ENCODE measurements at places on chromosomes 11 and 22.

- peak; percentile 61 for DNase-seq
Observed at GRCh38 chr11:133834682-133835592, 10.4 kb downstream of the SPATA19 start.

- no peak for DNase-seq
Observed at GRCh38 chr22:21802056-21802455, 65.4 kb downstream of the MAPK1 start.

DNA sequence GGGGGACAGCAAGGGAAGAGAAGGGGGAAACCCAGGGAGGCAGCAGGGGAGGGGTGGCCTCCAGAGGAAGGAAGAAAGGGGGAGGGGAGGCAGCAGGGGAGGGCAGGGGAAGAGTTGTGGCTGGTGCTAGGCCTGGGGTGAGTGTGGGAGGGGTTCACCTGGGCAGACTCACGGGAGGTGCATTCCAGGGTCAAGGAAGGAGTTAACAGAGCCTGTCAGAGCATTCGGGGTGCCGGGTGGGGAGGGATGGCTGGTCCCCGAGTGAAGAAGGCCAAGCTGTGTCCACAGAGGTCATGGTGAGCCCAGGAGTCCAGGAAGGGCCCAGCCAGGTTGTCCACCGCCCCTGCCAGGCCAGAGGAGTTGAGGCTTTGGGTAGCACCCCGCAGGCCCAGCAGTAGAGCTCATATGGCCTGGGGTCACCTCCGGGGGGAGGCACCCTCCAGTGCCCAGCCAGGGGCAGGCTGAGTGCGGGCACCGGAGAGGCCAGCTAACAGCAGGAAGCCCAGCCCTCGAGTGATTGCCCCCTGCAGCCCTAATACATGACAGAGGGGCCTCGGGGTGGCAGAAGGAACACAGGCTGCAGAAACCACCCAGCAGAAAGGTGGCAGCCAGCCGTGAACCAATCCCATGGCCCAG, 31.1 kb upstream of the PPARA start:
- no peak for DNase-seq

DNA sequence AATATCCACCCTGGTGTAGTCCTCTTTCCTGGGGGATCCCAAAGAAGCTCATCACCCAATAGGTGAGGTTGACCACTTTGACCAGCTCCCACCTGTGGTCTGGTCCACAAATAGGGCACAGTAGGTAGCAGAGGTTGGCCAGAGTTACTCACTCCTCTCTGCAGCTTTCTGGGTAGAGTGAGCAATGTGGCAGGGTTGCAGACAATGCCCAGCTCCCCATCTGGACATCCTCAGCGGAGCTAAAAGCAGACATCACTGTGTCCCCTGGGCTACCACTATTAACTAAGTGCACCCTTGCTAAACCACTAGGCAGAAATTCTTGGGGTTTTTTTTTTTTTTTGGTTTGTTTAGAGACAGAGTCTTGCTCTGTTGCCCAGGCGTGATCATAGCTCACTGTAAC, 48.4 kb upstream of the TP53I11 start:
- DNase-seq = no peak

DNA sequence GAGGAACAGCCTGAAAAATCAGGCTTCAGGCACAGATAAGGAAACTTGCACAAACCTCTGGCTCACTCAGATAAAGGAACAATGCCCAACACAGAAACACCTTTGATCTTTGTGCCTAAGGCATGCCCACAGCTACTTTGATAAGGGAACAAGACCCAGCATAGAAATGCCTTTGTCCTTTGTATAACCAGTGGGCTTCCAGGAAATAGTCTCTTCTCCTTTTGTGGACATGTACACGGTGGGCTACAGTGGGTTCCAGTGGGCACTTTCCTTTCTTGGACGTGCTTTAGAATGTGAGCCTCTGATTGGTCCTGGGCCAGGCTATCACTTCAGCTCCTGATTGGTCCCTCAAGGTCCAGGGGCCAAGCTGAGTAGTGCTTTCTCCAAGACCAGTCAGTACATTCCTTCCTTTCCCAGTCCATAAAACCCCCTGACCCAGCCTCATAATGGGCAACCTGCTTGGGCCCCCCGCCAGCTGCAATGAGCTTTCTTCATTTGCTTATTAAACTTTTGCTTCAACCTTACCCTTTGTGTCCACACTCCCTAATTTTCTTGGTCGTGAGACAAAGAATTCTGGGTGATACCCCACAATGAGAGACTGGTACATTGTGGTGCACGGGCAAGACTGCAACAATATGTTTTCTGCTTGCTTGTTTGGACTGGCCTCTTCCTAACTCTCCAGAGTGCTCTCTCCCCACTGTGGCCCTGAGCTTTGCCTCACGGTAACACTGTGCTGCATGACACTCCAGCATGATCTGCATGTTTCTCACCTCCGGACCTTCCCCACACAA, 1.7 kb upstream of the CABIN1 start:
- no peak for DNase-seq

- no peak for DNase-seq
Observed at GRCh38 chr11:8330404-8330803, 66.7 kb upstream of the LMO1 start.

DNA sequence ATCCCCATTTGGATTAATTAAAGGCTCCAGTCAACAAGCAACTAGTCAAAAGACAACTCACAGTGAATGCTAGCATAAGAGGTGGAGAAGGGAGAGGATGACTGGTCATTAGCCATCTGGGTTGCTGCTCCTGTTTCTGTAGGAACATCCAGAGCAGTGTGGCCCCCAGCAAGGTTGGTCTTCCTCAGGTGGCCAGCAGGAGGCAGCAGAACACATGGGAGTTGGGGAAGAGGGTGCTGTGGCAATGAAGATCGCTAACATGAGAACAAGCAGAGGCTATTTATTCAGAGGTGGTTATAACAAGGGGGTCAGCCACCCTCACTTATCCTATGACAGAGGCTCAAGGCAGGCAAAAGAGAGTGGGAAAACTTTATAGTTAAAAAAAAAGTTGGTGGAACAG, 21.3 kb downstream of the IZUMO1R start:
- peak; percentile 65 for DNase-seq

GRCh38 chr11:66317723-66318599, 1.1 kb upstream of the CD248 start:
- no peak for DNase-seq

GRCh38 chr11:113840932-113841664, 34.3 kb downstream of the USP28 start:
- DNase-seq = no peak

GRCh38 chr11:129427376-129427775, 51.7 kb downstream of the BARX2 start:
- no peak for DNase-seq

GRCh38 chr11:20353829-20354434, 9.6 kb upstream of the HTATIP2 start:
- no peak for DNase-seq

DNA sequence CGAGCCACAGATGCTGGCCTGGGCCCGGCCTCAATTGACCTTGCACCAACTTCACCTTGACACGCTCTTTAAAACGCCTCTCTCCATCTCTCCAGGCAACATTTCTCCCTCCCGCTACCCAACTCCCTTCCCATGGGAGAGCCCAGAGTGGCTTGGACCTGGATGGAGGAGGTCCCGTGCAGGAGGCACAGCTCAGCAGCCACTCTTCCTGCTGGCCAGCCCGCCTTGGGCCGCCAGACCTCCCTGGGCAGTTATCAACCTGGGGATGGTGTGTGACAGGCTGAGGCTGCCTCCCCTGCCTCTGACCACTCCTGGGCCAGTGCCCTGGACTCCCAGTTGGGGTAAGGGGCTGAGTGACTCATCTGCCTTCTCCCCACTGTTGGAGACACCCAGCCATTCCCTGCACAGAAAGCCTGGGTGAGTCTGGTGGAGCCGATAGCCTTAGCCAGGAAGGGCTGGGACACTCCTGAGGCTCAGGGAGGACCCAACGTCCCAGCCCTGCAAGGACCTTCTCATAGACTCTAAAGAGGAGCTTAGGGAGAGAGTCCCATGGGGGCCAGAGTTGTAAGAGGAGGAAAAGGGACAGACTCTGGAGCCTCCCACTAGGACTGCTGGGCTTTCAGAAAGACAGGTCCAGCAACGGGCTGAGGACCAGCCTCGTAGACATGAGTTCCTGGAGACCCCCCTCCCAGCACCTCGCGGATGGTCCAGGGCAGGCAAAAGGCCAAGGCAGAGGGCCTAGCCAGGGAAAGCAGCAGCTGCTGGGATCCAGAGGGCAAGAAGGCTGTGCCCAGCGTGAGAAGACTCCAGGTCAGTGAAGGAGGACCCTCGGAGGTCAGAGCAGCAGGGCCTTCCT, 131.7 kb downstream of the CEP164 start:
- no peak for DNase-seq

DNA sequence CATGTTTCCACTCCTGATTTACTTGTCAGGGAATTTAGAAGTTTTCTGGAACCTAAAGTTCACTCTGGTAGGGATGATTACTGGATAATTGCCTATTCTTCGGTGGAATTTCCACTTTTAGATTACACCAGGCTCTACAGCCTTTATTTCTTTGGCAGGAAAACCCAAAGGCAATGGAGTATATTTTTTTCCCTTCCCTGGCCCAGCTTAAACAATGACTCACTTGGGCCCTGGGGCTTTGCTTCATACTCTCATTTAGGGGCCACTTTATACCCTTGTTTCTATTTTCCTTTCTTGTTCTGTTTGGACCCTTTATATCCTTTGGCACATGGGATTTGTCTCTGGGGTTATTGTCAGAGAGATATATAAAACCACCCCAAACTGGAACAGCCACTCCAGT, 114.7 kb downstream of the CSTPP1 start:
- no peak for DNase-seq

- DNase-seq = peak; percentile 17
Observed at GRCh38 chr11:36509201-36509639, 852 bp downstream of the TRAF6 start.

DNA sequence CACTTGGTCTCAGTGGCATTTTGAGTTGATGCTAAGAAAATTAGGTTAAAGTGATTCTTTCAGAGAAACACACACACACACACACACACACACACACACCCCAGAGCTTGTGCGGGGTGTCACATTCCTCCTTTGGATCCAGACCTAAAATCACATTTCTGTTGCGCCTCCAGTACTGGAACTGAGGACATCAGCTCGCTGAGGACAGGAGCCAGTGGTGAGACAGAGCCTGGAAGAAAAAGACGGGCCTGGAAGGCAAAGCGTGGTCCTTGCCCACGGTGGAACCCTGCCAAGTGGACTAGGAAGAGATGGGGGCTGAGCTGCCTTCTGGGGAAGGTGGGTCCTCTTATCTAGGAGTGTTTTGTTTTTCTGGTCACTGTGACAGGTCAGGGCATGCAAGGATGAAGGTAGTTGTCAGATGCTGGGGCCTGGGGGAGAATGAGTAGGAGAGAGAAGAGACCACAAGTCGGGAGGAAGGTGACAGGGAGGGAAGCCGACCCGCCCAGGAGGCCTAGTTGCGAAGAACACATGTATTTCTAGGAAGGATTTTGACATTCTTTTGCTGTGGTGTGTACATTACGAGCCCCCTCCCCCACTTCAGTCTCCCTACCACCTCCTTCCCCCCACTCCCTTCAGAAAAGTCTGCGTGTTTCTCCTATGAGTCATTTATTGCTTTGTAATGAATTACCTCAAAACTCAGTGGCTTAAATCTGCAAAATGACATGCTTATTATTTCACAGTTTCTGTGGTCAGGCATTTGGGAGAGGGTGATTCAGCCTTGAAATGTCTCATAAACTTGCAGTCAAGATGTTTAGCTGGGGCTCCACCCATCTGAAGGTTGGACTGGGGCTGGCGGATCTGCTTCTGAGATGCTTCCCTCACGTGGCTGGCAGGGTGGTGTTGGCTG, 4.8 kb upstream of the ELFN2 start:
- peak; percentile 68 for DNase-seq

- no peak for DNase-seq
Observed at GRCh38 chr11:44963136-44963535, 12.5 kb upstream of the TP53I11 start.

GRCh38 chr11:125263268-125263790, 98.8 kb downstream of the PKNOX2 start:
- DNase-seq = no peak

- no peak for DNase-seq
Observed at GRCh38 chr11:8531312-8531711, 62.7 kb downstream of the STK33 start.

- no peak for DNase-seq
Observed at GRCh38 chr11:35491231-35491871, 34.1 kb downstream of the PAMR1 start.

DNA sequence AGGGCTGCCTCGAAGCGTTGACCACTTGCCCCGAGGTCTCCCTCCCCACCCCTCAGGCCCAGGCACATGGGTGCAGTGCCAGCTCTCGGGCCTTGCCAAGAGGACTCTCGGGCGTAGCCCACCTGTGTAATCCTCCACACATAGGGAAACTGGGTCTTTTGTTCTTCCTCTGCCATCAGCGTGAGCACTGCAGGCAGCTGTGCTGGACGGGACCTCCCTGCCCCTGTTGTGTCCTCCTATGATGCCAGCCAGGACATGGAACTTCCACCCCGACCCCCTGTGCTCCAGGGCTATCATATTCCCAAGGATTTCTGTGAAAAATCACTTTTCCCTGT, 66.4 kb downstream of the PARVB start:
- DNase-seq = no peak

DNA sequence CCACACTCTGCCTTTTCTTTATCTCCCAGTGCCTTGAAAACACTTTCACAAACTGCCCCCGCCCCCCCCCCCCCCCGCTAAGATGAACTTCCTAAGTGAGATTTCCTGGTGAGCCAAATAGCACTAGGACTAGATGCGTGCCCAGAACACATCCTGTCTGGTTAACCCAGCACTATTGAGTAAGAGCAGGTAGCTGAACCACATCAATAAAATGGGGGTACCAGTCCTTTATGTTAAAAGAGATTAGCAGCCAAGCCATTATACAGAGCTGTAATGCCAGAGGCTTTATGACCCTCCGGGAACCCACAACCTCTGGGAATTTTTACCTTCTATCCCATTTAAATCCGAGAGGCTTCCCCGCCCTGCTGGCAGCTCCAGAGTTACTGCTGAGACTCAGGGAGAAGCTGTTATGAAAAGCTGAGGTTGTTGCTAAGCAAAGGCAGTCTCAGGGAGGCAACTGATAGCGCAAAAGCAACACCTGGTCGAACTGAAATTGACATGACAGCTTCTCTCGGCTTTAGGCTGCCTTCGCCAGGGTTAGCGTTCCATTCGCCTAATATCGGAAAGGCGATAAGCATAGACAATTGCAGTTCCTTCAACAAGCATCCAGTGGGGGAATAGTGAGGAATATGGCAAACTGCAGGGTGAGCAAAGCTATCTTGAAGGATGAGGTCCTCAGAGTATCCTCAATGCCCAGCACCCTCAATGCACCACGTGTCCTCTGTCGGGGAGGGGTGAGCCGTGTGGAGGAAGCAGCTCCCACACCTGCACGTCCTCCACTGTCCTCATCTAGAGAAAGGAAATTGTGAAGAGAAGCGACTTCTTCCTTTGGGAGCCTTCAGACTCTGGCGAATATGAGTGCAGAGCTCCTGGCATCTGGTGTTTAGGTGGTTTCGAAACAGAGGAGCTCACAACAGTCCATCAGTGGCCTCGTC, 977.0 kb downstream of the NTM start:
- DNase-seq = no peak

GRCh38 chr11:59368238-59369022, 9.7 kb downstream of the OR5AN1 start:
- DNase-seq = no peak

- no peak for DNase-seq
Observed at GRCh38 chr11:66076561-66076960, 6.5 kb downstream of the PACS1 start.
